Choroid plexus epithelial cell (primary cell): ENCODE measurements at places on chromosomes 2 and 18.

- DNase-seq: peak; percentile 75
Measured at GRCh38 chr2:240991378-240992263, 6.8 kb upstream of the SNED1 start.

GRCh38 chr2:154495455-154495868 is 203.0 kb upstream of the KCNJ3 start:
- no peak for DNase-seq

DNA sequence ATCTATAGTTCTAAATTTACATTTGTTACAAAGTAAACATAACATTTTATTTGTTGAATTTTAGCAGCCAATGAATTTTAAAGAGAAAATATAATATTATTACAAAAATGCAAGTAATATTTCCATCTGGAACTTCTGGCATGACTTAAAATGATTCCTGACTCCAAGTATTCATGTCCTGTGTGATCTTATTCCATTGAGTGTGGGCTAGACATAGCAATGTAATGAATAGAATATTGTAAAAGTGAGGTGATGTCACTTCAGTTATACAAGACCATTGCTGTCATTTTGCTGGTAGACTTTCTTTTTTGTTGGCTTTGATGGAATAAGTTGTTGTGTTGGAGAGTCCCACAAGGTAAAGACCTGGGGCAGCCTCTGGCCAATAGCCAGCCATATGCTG is 912.2 kb upstream of the PIK3C3 start:
- no peak for DNase-seq

DNA sequence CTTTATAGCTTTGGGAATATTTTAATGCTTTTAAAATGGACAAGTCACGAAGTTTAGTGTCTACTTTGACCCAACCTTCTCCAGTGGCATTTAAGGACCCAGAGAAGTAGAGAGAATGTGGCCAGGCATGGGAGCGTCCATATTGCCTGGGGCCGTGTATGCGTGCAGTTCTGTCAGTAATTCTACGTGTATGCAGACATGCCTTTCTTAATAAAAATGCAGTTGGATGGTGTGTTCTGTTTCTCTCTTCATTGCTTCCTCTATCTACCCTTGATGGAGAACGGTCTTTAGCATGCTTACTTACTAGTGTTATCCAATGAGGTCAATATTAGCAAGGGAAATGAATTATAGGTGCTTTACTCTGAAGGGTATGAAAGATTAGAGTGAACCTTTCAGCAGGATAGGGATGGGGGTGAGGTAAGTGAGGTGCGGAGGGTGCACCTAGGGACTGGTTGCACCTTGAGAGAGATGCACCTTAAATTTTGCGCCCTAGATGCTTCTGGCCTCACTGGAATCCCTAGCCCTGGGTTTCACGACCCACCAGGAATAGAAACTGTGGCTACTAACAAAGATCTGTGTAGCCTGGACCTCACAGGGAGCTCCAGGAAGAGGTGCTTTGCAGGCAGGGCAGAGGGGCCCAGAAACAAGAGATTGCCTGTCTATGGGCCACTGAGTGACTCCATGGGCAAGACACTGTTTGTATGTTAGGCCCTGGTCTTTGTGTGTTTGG is 194.3 kb downstream of the MYCN start:
- DNase-seq: no peak

GRCh38 chr2:62475172-62476011 is 30.6 kb downstream of the TMEM17 start:
- DNase-seq: no peak

DNA sequence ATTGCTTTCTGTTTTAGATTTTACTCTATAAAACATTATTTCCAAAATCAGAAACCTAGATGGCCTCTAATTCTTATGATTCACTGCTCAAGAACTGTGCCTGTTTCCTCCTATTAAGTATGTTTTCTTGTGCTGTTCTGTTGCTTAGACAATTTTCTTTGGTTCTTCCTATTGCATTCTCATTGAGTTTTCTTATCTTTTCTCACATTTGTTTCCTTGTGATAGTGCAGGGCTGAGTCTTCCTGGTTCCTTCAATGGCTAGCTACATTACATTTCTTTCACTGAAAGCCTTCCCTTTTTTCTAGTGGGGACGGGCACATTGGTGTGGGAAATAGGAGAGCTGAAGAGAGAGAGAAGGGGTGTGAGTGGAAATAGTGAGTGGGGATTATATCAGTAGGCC is 183.4 kb downstream of the CALCRL start:
- DNase-seq: no peak

DNA sequence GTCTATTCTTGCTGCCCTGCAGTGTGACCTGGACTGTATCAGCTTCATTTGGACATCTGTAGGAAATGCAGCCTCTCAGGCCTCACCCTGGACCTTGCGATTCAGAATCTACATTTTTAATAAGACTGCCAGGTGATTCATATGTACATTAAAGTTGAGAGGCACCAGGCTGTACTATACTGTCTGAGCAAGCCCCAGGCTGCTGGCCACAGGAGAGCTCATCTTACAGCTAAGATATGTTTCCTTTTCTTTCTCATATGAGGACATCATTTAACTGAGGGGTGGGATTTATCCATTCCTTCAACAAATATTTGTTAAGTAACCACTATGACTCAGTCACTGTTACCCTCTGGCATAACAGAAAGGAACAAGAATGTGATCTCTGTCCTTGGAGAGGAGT is 78.2 kb upstream of the GCFC2 start:
- DNase-seq: no peak

GRCh38 chr2:84781942-84782716 is 98.8 kb downstream of the TRABD2A start:
- peak; percentile 26 for DNase-seq

GRCh38 chr2:30230497-30231211 is 680 bp upstream of the LBH start:
- peak; percentile 51 for DNase-seq

DNA sequence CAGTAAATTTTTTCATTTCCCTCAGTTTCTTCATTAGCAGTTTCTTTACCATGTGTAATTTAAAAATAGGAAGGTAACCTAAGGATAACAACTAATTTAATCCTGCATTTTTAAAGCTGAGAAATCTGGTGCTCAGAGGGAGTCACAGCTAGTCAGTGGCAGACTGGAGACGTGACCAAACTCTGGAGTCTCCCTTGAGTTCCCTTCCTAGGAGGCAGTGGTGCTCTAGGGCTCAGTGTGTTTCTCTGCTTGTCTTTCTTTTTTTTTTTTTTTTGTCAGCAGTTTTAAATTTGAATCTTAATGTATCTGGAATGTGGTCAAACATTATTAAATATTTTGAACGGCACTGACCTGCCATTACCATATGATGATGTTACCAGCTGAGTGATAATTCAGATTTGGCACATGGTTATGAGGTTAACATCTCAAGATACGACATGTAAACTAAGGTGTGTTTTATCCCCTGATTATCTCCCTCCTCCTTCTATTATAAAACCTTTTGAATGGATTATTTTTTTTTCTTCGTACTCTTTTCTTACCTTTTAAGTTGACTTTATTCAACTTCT is 226.2 kb downstream of the GALNT13 start:
- DNase-seq: no peak

- DNase-seq: no peak
Measured at GRCh38 chr2:224405412-224405811, 3.5 kb upstream of the FAM124B start.

DNA sequence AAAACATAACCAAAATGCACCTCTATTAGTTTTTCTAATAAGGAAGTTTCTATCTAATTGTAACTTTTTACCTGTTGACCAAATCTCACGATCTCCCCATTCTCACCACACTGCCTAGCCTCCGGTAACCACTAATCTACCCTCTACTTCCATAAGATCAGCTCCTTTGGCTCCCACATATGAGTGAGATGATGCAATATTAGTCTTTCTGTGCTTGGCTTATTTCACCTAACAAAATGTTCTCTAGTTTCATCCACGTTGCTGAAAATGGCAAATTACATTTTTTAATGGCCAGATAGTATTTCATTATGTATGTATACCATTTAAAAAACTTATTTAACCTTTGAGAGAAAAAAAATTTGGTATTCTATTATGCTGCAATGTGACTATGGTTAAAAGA is 379.0 kb upstream of the NXPH2 start:
- no peak for DNase-seq

- DNase-seq: no peak
Measured at GRCh38 chr2:238241970-238242369, 2.1 kb upstream of the HES6 start.

GRCh38 chr2:43513796-43514195 is 82.0 kb downstream of the THADA start:
- DNase-seq: no peak

DNA sequence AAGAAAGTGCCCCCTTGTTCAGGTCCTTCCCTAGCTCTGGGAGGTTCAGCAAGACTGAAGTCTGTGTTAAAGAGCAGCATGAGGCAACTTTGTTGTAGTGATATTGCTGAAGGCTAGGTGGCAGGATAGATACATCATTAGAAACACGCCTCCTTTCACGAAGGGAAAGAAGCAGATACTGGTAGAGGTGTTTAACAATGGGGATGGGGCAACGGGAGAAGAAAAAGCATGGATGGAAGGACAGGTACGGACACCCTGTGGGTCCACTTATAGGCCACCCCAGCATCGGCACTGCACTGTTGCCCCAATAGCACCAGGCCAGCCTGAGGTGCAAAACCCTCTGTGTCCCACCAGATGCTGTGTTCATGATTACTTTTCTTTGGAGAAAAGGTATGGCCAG is 3.5 kb upstream of the IGFBP5 start:
- peak; percentile 89 for DNase-seq

- DNase-seq: no peak
Measured at GRCh38 chr2:226327830-226328229, 471.8 kb downstream of the IRS1 start.

DNA sequence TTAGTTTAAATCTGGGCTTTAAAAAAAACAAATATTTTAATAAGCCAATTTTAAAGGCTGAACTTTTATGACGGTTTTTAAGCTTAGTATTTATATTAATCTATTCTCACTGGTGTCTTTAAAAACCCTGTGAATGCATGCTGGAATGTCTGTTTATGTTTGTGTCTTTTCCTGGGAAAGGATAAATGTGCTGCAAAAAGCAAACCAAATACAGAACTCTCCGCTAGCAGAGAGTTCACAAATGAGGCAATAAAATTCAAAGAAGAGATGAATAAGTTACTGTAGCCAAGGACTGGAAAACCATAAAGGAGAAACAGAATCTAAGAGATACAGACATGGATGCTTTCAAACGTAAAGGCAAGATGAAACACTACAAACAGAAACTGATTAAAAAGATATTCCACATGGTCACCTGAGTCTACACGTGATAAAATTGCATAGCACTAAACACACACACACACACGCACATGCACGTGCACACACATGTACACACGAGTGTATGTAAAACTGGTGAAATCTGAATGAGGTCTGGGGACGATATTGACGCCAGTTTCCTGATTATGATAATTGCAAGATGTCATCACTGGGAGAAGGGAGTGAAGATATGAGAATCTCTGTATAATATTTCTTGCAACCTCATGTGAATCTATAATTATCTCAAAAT is 4.5 kb downstream of the TWIST2 start:
- DNase-seq: no peak

DNA sequence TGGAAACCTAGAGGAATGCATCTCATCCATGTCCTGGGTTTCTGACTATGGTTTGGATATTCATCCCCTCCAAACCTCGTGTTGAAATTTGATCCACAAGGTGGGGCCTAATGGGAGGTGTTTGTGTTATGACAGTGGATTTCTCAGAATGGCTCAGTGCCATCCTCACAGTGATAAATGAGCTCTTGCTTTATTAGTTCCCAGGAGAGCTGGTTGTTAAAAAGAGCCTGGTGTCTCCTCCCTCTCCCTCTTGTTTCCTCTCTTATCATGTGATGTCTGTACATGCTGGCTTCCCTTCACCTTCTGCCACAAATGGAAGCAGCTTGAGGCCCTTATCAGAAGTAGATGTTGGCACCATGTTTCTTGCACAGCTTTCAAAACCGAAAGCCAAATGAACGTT is 424.3 kb downstream of the DCC start:
- no peak for DNase-seq

DNA sequence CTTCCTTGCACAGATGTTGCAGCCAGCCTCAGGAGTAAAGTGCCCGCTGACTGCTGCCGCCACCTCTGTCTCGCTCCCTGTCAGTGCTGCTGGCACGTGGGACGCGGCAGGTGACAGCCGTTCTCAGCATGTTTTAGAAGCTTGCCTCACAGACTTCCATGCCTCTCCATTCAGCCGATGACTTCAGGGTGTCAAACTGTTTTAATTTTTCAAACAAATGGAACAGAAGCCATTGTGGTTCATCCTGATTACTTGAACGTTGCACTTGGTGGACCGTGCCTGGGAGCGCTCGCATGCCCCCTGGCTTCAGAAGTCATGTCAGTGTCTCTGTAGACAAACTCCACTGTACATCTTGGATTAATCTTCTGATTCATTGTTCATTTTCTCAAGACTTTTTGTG is 62.7 kb upstream of the EML6 start:
- no peak for DNase-seq

DNA sequence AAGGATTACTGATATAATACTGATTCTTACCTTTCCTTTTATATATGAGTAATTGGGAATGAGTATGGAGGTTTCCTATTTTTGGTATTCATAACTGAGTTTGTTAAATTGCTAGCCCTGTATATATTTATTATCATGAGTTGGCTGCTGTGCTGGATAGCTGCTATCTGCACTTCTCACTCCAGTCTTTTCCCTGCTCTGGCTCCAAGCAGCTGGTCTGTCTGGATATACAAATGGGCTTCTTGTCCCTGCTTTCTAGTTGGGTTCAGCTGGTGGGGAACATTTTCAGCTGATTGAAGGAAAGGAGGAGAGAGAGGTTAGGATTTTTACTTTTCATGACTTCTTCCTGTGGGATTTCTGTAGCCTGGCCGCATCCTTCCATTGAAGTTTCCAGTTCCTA is 41.2 kb downstream of the AGFG1 start:
- peak; percentile 22 for DNase-seq

GRCh38 chr18:2898186-2898640 is 51.4 kb downstream of the EMILIN2 start:
- no peak for DNase-seq

- no peak for DNase-seq
Measured at GRCh38 chr2:85852937-85853498, 35.8 kb downstream of the ST3GAL5 start.

DNA sequence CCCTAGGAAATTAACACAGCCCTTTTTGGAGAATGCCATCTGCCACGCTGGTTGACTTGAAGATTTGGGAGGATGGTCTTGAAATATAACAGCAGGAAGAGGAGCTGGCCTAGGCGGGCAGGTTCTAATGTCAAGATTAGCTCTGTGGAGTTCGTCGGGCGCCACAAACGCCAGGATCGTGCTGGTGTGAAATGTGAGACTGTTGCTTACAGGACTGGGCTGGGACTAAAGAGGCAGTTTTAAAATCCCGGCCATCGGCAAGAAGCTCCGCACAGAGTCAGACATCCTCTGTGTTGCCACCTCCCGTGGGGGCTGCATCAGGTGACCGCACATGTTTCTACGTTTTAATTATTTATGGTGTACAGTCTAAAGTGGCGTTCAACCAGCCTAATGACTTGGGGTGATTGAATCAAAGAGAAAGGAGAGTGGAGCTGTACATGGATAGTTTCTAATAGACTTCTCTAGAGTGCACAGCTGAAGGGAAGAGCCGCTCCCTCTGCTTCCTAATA is 99.4 kb upstream of the BCL11A start:
- no peak for DNase-seq
